ENCODE measurements at places on chromosomes 1 and 21. TPM values are rescaled to one million over a fixed set of nuclear protein-coding genes. Genes with fewer than 3 reads are reported as not detected.

DNA sequence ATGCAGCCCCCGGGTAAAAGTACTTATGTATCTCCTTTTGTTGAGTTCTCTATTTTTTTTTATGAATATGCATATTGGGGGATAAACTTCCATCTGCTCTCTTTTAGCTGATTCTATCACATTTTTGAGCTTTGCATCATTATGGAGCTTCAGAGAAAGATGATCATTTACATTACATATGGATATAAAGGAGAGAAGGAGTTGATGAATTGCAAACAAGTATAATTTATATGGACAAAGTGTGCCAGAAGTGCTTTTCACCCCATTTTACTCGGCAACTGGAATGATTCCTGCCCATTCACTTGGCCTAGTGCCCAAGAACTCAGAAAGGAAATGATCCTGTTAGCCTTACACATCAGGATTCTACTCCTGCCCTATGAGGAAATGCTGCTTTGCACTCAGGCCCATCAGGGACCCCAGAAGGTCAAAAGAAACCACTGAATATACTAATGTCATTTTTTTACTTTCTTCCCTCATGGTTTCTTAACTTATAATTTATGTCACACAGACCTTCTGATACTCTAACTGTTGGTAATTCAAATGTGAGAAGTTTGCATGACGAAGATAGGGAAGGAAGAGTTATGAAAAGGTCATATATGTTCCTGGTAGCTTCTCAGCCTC, 65.6 kb downstream of the SAMSN1 start:
- peaks cover 29% of the 10 kb centered on the region for H3K4me1 ChIP-seq
- H3K27me3 ChIP-seq = no peaks in the 10 kb centered on the region
- H3K36me3 ChIP-seq = no peaks in the 10 kb centered on the region
- H3K27ac ChIP-seq = peak overlapping the region; percentile 39
- peak; percentile 21 for DNase-seq

- no peak within 1 kb of the TSS for H3K27ac ChIP-seq
- peaks cover 59% of the 10 kb centered on the region for H3K27me3 ChIP-seq
- peak within 1 kb of the TSS; percentile 11 for H3K4me3 ChIP-seq
Observed at GRCh38 chr1:77281491-77282186, at the start of gene AK5. AK5 (plus strand) TSS chr1:77282019; CDS start chr1:77282314, 295 bp downstream.

USH2A gene
- total RNA-seq = under 0.01 TPM

DNA sequence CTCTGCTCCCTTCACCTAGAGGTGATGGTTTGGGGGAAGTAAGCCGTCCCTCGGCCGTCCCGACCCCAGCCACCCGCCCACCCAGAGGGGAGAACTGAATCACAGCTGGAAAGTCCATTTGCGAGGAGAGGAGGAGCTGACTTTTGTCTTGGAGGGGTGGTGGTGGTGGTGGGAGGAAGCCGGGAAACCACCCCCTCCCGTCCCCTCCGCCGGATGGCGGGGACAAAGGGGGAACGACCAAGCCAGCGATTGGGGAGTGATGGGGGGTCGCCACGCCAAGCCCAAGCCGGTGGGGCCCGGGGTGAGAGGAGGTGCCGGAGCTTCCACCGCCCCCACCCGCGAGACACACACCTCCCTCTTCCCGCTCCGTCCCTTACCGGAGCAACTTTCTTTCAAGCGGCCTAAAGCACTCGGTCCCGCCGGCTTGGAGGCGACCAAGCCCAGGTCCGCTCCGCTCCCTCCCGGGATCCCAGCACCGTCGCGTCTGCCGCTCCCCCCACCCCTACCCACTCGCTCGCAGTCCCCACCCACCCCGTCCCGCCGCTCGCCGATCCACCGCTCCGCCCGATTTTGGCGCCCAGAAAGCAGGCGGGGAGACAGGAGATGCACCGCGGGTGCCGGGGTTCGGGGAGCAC, 540 bp downstream of the ARHGEF2 start:
- H3K27ac ChIP-seq = peak overlapping the region; percentile 95
- H3K27me3 ChIP-seq = no peaks in the 10 kb centered on the region
- peaks cover 49% of the 10 kb centered on the region for H3K4me1 ChIP-seq
- DNase-seq = peak; percentile 51
- H3K36me3 ChIP-seq = no peaks in the 10 kb centered on the region

DNA sequence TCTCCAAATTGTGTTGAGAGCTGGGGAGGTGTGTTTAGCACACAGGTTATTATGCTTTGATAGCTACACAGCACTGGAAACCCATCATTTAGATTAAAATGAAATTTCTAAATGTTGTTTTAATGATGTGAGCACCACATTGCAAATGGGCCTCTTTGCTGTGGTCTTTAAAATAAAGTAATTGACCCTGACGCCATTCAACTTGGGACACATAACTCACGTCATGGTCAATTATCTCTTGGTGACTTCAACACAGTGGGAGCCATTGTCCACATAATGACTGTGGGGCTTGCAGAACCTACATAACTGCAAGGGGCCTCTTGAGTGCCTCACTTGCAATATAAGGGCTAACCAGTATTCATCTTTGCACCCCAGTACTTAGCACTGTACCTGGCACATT, 280.4 kb downstream of the HLX start:
- H3K4me3 ChIP-seq = no peak overlapping the region
- H3K36me3 ChIP-seq = no peaks in the 10 kb centered on the region
- H3K4me1 ChIP-seq = peaks cover 15% of the 10 kb centered on the region
- H3K27ac ChIP-seq = no peak overlapping the region
- H3K27me3 ChIP-seq = no peaks in the 10 kb centered on the region
